ENCODE measurements at places on chromosomes 3 and 15. TPM values are rescaled to one million over a fixed set of nuclear protein-coding genes. Genes with fewer than 3 reads are reported as not detected.

Gene PPP1R14D
- not detected for total RNA-seq

- peaks cover 16% of the 10 kb centered on the region for H3K4me1 ChIP-seq
- H3K4me3 ChIP-seq: no peak overlapping the region
- H3K27ac ChIP-seq: no peak overlapping the region
- H3K27me3 ChIP-seq: no peaks in the 10 kb centered on the region
These were observed 27.2 kb downstream of the ETV5 start for GRCh38 chr3:186081678-186082077.

DNA sequence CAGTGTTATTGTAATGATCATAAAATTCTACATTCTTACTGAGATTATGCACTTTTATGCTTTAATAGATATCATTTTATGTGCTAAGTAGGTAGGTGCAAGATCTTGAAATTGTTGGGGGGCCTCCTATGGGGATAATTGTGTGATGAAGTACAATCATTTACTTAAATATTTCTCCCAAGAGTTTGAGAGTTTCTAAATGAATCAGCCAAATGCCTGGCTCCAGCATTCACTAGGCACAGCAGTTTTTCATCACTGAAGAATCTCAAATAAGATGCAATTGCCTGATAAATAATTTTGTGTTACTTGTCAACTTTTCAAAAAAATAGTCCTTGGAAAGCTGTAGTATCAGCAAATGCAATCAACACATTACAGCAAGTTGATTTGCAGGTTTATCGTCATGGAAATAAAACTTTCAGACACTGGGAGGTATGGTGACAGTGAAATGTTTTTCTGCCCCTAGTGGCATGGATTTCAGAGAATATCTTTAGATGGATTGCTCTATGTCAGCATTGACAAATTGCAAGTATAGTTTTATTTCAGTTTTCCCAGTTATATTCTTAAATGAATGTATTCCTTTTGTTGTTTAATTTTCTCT is 167.1 kb downstream of the NEK11 start:
- H3K4me1 ChIP-seq: no peaks in the 10 kb centered on the region
- no peak overlapping the region for H3K27ac ChIP-seq
- no peak overlapping the region for H3K4me3 ChIP-seq
- no peaks in the 10 kb centered on the region for H3K27me3 ChIP-seq
- H3K36me3 ChIP-seq: no peaks in the 10 kb centered on the region

GRCh38 chr3:42010530-42010929 is 48.6 kb upstream of the ULK4 start:
- peaks cover 7% of the 10 kb centered on the region for H3K4me1 ChIP-seq
- no peaks in the 10 kb centered on the region for H3K27me3 ChIP-seq
- no peak overlapping the region for H3K4me3 ChIP-seq
- no peak for DNase-seq

DNA sequence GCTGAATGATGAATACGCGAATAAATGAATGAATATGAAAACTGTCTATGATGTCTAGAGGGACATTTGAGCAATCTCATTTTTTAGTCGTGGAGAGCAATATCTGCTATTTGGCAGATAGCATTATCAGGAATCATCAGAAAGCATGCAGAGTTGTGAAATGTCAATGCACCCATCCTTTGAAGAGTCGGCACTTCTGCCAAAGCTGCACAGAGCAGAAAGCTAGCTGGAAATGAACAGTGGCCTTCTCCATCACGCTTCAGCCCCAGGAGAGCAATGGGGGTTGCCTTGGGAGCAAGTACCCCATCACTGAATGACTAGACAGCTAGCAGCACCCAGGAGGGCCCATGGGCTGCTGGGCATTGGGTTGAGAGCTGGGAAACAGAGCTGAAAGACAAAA is 69.1 kb upstream of the PROK2 start:
- peaks cover 4% of the 10 kb centered on the region for H3K4me1 ChIP-seq
- no peaks in the 10 kb centered on the region for H3K36me3 ChIP-seq
- H3K27me3 ChIP-seq: no peaks in the 10 kb centered on the region
- no peak for DNase-seq

DNA sequence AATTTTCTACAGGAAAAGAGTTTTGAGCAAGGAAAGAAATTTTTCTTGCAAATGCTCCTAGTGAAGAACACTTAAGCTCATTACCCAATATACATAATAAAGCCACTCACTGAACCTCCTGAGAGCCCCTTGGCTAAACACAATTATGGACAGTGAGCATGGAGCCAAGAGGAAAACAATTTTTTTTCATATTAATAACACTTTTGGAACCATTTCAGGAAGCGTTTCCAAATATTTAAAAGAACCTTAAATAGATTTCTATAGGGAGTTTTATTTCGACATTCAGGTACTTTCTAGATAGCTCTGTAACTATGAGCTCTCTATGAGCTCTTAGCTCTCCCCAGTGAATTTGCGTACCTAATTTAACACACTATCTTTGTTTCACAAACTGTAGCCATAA is 581.1 kb downstream of the ZNF385D start:
- no peaks in the 10 kb centered on the region for H3K27me3 ChIP-seq
- no peak overlapping the region for H3K27ac ChIP-seq
- no peak overlapping the region for H3K4me3 ChIP-seq
- no peaks in the 10 kb centered on the region for H3K36me3 ChIP-seq

GRCh38 chr3:33940149-33940548 is 141.7 kb downstream of the PDCD6IP start:
- DNase-seq: no peak
- H3K36me3 ChIP-seq: no peaks in the 10 kb centered on the region
- H3K27ac ChIP-seq: no peak overlapping the region
- H3K27me3 ChIP-seq: no peaks in the 10 kb centered on the region

DNA sequence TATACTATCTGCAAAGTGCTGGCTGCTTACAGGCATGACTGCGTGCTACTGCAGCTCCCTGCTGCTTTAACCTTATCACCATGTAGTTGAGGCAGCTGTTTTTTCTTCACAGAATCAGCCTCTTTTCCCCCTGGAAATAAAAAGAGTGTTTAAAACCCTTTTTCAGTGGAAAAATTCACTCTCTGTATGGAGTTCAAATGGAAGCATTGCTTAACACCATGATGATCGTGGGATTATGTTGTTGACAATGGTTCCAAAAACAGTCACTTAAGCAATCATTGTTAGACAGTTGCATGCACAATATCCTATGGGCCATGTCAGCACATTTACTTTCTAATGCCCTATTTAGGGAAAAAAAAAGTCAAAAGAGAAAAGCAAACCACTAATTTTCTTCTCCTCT is 536.4 kb downstream of the UNC13C start:
- H3K4me1 ChIP-seq: no peaks in the 10 kb centered on the region
- DNase-seq: no peak
- no peaks in the 10 kb centered on the region for H3K36me3 ChIP-seq
- no peak overlapping the region for H3K4me3 ChIP-seq
- no peak overlapping the region for H3K27ac ChIP-seq
- H3K27me3 ChIP-seq: no peaks in the 10 kb centered on the region

DNA sequence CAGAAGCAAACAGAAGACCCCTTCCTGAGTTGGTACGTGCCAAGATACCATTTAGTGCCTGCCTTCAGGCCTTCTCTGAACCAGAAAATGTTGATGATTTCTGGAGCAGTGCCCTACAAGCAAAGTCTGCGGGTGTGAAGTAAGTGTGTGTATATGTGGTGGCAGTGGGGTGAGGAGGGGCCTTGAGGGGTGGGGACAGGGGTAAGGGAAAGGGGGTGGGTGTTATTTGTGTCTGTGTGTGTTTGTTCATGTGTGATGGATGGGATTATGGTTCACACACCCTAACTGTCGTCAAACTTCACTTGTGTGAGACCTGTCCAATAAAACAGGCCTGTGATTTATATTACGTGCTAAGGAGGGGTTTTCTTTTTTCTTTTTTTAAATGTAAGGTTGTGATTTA is 92.2 kb downstream of the USP13 start:
- no peak for DNase-seq
- no peak overlapping the region for H3K4me3 ChIP-seq
- H3K27ac ChIP-seq: no peak overlapping the region
